NCI-H526 treated with DMSO at 0.1 percent for 48 hours (cell line): ENCODE measurements at places on chromosomes 7 and 10.

- DNase-seq, result peak; percentile 5
These were observed 268.1 kb downstream of the CAMK1D start for GRCh38 chr10:12617191-12618175.

DNA sequence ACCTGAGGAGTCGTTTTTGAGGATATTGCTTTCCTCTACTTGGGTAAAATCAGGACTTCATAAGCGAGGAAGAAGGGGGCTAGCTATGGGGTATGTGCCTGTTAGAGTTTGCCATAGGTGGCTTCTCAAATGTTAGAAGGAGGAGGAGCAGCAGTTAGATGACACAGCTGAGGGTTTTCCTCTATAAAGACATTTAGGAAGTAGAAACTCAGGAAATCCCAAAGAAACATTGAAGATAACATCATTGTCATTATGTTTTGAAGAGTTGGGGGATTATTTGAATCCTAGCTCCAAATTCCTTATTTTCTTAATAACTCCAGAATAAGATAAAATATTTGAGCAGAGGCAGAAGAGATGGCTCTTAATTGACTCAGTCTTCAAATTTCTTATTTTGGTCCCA is 58.9 kb upstream of the CC2D2B start:
- no peak for DNase-seq

DNA sequence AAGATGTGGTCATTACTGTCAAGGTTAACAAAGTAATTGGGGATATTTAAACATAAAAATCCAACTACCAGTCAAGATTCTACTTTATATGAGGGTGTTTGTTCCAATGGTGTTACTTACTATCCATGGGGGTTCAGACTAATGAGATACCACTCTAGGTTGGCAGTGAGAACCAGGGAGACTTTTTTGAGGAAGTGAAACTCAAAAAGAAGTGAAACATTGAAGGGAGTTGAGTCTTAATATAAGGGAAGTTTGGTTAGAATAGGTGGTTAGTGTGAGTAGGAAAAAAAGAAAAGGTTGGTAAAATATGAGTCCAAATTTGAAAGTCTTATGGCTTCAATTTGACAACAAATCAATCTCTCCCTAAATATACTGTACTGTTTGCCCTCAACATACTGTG is 123.6 kb upstream of the ANK3 start:
- no peak for DNase-seq

DNA sequence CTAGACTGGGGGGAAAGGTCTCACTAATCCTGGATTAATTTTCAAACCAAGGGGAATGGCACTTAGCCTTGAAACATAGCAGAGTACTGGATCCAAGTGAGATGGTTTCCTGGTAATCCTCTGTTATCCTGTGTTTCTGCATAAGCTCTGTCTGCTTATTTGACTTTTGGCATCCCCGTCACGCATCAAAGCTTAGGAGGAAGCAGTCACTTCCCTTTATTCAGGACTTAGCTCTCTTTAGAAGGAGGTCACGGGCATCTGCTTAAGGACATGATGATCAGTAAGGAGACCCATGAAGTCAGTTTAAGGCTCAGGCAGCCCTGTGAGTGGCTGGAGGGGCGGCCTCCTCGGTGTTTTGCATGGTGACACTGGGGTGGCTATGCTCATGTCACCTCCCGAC is 30.0 kb downstream of the TSPAN15 start:
- DNase-seq, result no peak

DNA sequence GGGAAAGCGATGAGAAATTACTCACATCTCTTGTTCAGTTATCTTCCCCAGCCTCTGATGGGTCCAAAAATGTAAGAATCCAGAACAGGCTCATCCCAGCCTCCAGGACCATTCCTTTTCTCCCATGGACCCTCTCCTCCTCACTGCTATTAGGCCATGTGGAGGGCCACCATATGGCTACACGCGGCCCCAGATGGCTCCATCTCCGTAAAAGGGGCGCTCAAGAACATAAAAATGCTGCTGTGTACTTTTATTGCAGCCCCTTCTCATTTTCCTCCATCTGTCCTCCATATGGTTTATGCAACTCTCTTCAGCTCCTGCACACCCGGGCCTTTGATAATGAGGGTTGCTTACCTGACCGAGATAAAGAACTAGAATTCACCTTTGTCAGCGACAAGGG is 166.2 kb downstream of the RAPGEF5 start:
- no peak for DNase-seq

GRCh38 chr10:104242545-104242944 is 10.4 kb upstream of the CFAP43 start:
- no peak for DNase-seq

- DNase-seq, result no peak
These were observed 154.7 kb downstream of the ADK start for GRCh38 chr10:74305730-74306129.

GRCh38 chr10:78513330-78513729 is 479.7 kb downstream of the RPS24 start:
- no peak for DNase-seq

DNA sequence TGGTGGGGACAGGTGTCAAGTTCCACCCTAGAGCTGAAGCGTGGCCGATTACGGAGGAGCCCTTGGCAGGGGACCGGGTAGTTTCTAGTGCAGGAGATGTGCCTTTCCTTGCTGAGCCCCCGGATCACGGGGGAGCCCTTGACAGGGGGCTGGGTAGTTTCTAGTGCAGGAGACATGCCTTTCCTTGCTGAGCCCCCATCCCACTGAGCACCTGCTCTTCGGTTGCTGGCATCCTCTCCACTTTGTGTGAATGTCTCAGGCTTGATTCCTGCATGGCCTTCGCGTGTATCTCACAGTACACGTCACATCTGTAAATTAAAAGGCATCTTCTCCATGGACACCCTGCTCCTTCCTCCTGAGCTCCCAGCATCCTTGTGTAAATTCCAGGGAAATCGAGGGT is 263.5 kb downstream of the ADARB2 start:
- no peak for DNase-seq

GRCh38 chr10:5089865-5090264 is 4.3 kb upstream of the AKR1C3 start:
- peak; percentile 4 for DNase-seq

GRCh38 chr10:3692387-3692999 is 92.5 kb downstream of the KLF6 start:
- DNase-seq, result no peak

- no peak for DNase-seq
These were observed 125.6 kb downstream of the VIPR2 start for GRCh38 chr7:159019111-159019510.
